ENCODE measurements at places on chromosomes 5 and 9. TPM values are rescaled to one million over a fixed set of nuclear protein-coding genes. Genes with fewer than 3 reads are reported as not detected.

Gene RANBP17
- total RNA-seq: 27.4 TPM

Gene COL15A1
- 0.44 TPM for total RNA-seq

Gene ITGA1
- 4.1 TPM for total RNA-seq

- no peak for DNase-seq
These were observed 55.7 kb upstream of the COL15A1 start for GRCh38 chr9:98887918-98888510.

- DNase-seq: no peak
These were observed 141.4 kb downstream of the MED10 start for GRCh38 chr5:6236858-6237481.

DNA sequence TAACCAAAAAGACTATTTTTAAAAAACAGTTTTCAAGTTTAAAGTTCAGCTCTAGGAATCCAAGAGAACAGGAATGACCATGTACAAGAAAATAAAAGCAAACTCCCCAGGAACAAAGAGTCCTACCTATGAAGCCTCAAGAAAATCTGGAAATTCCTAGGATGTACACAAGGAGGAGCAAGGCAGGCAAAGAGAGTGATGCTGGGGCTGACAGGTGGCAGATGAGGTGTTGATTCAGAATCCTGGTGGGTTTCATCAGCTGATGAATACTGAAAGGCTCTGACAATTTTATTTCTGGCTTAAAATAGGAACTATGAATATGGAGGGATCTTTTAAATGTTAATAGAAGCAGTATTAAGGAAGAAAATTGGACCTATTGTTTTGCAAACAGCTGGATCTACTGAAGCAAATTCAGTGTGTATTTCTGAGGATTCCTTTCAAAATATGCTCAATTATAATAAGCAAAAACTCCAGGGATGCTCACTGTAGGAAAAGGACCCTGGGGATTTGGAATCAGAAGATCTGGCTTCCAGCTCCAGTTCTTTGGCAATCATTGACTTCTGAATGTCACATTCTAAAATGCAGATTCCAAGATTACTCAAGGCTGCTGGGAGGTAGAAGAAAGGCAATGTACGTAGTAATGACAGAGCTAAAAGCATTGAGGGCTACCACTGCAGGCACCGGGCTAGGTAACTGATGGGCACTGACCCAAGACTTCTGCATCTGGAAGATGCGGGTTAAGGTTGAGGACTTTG, 28.0 kb upstream of the SH3RF2 start:
- DNase-seq: no peak

DNA sequence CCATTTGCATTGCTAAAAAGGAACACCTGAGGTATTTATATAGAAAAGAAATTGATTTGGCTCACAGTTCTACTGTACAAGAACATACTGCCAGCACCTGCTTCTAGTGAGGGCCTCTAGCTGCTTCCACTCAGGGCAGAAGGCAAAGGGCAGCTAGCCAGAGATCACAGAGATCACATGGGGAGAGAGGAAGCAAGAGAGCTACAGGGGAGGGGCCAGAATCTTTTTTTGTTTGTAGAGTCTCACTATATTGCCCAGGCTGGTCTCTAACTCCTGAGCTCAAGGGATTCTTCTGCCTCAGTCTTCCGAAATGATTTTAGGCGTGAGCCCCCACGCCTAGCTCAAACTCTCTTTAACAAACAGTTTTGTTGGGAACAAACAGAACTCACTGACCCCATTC, 6.1 kb downstream of the SLCO4C1 start:
- no peak for DNase-seq

DNA sequence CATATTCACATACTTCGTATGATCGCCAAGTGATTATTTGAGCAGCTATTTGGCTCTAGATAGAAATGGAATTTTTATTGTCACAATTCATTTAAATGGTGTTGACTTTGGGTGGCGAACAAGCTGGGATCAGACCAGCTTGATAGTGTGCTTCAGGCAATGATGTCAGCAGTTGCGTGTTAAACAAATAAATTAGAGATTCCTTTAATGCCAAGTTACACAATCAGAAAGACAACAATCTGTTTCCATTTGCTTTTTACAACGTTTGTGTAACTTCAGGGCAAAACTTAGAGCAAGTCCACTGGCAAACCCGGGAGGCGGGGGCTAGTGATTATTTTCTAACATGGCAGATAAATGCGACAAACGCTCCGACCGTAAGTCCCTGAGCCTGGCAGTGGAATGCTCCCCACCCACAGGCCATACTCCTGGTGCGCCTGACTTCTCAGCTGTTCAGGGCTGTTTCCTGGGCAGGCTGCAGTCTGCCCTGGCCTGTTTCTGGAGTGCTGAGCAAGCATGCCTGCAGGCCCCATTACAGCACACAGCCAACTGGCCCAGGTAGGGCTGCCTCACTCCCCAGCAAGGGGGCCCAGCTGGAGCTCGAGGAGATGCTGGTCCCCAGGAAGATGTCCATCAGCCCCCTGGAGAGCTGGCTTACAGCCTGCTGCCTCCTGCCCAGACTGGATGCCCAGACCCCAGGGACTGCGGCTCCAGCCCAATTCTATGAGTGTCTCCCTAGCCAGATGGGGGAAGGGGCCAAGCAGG, 88.7 kb downstream of the BASP1 start:
- DNase-seq: no peak

GRCh38 chr5:104297076-104297475, 734.5 kb upstream of the NUDT12 start:
- no peak for DNase-seq

DNA sequence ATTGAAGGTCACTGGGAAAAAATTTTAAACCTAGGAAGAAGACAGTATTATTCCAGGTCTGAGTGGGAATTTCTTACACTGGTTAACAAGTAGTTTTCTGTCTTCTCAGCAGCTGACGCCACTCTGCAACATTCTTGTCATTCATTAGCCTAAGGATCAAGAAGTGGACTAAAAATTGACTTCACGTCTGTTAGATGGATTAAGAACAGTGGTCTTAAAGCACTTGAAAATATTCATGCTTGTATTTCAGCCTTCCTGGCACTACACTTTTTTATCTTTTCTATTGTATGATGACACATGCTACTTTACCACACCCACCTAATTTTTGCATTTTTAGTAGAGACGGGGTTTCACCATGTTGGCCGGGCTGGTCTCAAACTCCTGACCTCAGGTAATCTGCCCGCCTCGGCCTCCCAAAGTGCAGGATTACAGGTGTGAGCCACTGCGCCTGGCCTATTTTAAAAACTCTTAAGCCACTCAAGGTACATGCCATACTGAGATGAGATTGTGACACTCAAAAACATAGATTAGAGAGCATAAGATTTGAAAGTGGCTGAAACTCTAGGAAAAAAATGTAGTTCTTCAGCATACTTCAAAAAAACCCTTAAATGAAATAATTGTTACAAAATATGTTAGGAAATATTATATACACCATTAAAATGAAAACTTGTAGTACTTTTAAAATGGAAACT, 8.4 kb downstream of the MATR3 start:
- no peak for DNase-seq

GRCh38 chr9:104700306-104700705, 6.0 kb downstream of the OR13D1 start:
- DNase-seq: no peak

GRCh38 chr5:83472508-83473345, 1.2 kb downstream of the VCAN start:
- peak; percentile 59 for DNase-seq

Data from WTC11 (cell line).